Testis (tissue), 5 donors: ENCODE measurements at places on chromosomes 2 and 18. TPM values are rescaled to one million over a fixed set of nuclear protein-coding genes. Genes with fewer than 3 reads are reported as not detected.
A peak's percentile ranks its signal among the peaks of the same experiment; 100 is the strongest.

DNA sequence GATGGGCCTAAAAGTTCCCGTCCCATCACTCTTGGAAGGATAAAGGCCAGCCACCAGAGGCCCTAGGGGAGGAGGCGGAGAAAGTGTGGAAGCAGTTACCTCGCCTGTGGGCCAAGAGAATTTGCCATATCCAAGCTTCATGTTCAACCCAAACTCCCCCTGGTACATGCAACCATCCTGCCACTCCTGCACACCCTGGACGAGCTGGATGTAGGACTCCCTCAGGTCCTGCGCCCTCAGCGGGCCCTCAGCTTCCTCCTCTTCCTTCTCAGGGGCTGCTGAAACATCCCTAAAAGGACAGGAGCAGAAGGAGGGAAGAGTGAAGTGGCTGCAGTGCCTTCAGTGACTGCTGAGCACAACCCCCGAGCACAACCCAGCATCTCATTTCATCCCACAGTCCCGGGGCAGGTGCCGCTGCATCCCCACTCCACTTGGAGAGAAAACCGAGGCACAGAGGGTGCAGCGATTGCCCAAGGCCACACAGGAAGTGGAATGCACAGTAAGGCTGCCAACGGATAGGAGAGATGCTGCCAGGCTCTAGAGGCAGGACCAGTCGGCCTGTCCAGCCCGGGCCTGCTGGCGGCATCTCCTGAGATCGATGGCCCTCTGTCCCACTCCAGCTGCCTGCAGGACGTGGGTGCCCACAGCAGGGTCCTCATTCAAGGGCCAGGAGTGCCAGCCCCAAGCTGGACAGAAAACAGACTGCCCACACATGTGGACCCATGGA, 2.9 kb downstream of the ANKMY1 start:
- peaks cover 30% of the 10 kb centered on the region for H3K4me1 ChIP-seq
- H3K27me3 ChIP-seq, result no peaks in the 10 kb centered on the region
- H3K27ac ChIP-seq, result no peak overlapping the region
- no peaks in the 10 kb centered on the region for H3K36me3 ChIP-seq
- no peak for DNase-seq

GRCh38 chr2:120353591-120353898, 7.6 kb downstream of the INHBB start:
- H3K36me3 ChIP-seq, result no peaks in the 10 kb centered on the region
- no peak overlapping the region for H3K27ac ChIP-seq
- no peak for DNase-seq
- H3K27me3 ChIP-seq, result no peaks in the 10 kb centered on the region
- H3K4me3 ChIP-seq, result no peak overlapping the region
- no peaks in the 10 kb centered on the region for H3K4me1 ChIP-seq

DNA sequence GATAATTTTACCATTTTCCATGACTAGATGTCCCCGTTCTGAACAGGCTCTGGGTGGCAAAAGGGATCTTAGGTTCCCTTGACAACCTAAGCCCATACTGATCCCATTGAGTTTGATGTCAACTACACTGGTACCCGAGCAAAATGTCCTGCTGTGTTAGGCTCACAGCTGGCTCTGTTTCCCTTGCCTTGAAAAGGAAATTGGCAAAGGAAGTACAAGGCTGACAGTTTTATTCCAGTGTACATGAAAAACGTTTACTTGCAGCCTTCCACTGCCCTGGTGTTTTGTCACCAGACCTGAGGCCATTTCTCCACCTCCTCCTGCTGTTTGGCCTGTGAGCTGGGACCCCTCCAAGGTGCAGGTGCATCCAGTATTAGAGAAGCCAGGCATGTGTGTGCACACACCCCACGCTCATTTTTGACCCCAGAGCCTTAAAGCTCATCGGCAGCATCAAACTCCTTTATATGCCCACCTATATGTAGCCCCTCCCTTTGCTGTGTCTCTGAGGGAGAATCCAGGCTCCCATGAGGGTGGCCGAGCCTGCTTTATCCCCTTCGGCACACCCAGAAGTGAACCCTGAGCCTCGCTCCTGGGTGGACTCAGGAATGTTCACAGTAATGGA, 171.3 kb downstream of the NDUFA10 start:
- H3K4me3 ChIP-seq, result no peak overlapping the region
- no peak overlapping the region for H3K27ac ChIP-seq
- no peaks in the 10 kb centered on the region for H3K4me1 ChIP-seq
- no peaks in the 10 kb centered on the region for H3K27me3 ChIP-seq
- no peak for DNase-seq
- no peaks in the 10 kb centered on the region for H3K36me3 ChIP-seq

DNA sequence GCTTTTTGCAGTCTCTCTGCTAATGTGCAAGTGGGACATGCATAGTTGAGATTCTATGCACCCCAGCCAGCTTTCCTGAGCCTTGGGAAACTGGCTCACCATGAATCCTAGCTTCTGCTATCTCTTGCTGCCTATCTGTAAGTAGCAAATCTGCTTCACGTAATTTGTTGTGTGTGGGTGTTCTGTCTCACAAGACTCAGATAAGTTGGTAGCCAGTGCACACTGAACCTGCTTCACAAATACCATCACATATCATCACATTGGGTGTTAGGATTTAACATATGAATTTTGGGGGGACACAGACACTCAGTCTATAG, 13.9 kb upstream of the VRK2 start:
- DNase-seq, result peak; percentile 19
- no peaks in the 10 kb centered on the region for H3K27me3 ChIP-seq

DNA sequence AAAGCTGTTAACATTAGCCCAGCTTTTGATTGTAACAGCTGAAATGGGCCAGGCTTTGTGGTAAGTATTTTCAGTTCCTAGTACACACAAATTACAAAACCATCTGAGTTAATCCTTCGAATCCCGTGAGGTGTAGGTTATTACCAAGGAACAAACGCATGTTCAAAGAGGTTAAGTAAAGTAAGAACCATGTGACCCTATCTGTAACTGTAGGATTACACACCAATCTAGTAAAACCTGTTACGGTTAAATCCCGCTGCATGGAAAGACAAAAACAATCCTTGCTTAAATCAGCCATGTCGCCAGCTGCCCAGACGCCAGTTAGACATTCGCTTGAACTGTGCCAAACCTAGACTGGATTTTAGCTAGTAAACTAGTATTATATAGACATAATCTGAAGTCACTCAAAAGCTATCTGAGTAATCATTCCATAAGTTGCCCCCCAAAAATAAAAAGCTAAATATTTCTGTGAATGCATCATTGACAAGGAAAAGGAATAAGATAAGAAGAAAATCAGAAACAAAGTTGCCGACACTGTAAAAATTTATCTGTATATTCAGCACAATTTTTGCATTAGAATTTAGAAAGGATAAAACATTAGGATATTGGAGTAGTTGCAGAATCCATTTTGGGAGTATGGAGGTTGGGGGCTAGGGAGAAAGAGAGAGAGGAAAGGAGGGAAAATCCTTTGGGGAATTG, 638.0 kb downstream of the CNTNAP5 start:
- no peaks in the 10 kb centered on the region for H3K36me3 ChIP-seq
- no peak overlapping the region for H3K4me3 ChIP-seq
- DNase-seq, result no peak
- H3K27ac ChIP-seq, result no peak overlapping the region
- H3K27me3 ChIP-seq, result no peaks in the 10 kb centered on the region
- H3K4me1 ChIP-seq, result no peaks in the 10 kb centered on the region

DNA sequence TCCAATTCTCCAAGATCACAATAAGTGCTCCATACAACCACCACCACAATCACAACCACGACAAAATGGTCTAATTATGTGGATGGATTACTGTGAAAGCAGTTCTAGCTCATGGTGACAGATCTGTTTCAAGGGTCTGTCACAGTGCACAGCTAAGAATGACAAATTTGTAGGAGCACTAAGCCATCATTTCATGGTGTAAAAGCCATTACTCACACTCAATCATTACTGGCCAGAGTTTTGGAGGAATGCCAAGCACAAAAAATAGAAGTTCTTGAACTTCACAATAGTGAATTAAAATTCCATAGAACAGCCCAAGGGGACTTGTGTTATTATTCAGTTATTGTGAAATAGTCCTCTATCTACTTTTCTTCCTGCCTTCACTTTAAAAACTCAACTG, 2.3 kb downstream of the CPS1 start:
- no peaks in the 10 kb centered on the region for H3K27me3 ChIP-seq
- no peaks in the 10 kb centered on the region for H3K4me1 ChIP-seq
- no peak overlapping the region for H3K4me3 ChIP-seq
- H3K36me3 ChIP-seq, result no peaks in the 10 kb centered on the region
- DNase-seq, result no peak
- H3K27ac ChIP-seq, result no peak overlapping the region

DNA sequence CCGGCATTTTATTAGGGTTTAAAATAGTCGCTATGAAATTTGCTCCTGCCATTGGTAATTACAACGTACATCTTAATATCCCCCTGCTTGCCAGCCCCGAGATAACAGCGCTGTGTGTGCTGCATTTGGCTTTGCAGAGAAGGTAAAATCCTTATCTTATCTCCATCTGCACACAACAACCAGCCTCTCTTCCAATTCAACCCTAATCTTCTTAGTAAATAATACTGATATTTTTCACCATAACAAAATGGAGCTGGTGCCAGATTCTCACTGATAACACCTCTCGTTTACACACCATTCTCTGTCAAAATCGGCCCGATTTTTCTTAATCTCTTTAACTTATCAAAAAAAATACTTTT, 61.4 kb upstream of the SIX3 start:
- DNase-seq, result no peak
- H3K27me3 ChIP-seq, result no peaks in the 10 kb centered on the region
- no peaks in the 10 kb centered on the region for H3K4me1 ChIP-seq
- no peak overlapping the region for H3K4me3 ChIP-seq
- no peaks in the 10 kb centered on the region for H3K36me3 ChIP-seq

GRCh38 chr2:39512434-39512935, 75.4 kb upstream of the MAP4K3 start:
- H3K4me1 ChIP-seq, result peaks cover 43% of the 10 kb centered on the region
- H3K27me3 ChIP-seq, result no peaks in the 10 kb centered on the region
- peak overlapping the region; percentile 80 for H3K27ac ChIP-seq
- no peak overlapping the region for H3K4me3 ChIP-seq
- no peaks in the 10 kb centered on the region for H3K36me3 ChIP-seq

- no peaks in the 10 kb centered on the region for H3K36me3 ChIP-seq
- H3K27ac ChIP-seq, result no peak overlapping the region
- H3K4me1 ChIP-seq, result no peaks in the 10 kb centered on the region
- DNase-seq, result no peak
- H3K27me3 ChIP-seq, result no peaks in the 10 kb centered on the region
Observed at GRCh38 chr18:64403784-64404503, 255.1 kb upstream of the LINC00305 start.

- no peaks in the 10 kb centered on the region for H3K4me1 ChIP-seq
- no peaks in the 10 kb centered on the region for H3K36me3 ChIP-seq
- H3K27ac ChIP-seq, result no peak overlapping the region
- H3K27me3 ChIP-seq, result no peaks in the 10 kb centered on the region
- H3K4me3 ChIP-seq, result no peak overlapping the region
- no peak for DNase-seq
Observed at GRCh38 chr2:39803839-39804238, 24.8 kb upstream of the THUMPD2 start.

GRCh38 chr2:235765181-235765820, 271.5 kb downstream of the AGAP1 start:
- no peak for DNase-seq
- no peaks in the 10 kb centered on the region for H3K27me3 ChIP-seq
- H3K4me3 ChIP-seq, result no peak overlapping the region

Gene TTLL4
- 96.9 TPM for total RNA-seq

- H3K4me3 ChIP-seq, result no peak overlapping the region
- no peaks in the 10 kb centered on the region for H3K36me3 ChIP-seq
- DNase-seq, result no peak
- H3K4me1 ChIP-seq, result no peaks in the 10 kb centered on the region
- no peaks in the 10 kb centered on the region for H3K27me3 ChIP-seq
Observed at GRCh38 chr2:206457188-206457634, 13.9 kb downstream of the ADAM23 start.

DNA sequence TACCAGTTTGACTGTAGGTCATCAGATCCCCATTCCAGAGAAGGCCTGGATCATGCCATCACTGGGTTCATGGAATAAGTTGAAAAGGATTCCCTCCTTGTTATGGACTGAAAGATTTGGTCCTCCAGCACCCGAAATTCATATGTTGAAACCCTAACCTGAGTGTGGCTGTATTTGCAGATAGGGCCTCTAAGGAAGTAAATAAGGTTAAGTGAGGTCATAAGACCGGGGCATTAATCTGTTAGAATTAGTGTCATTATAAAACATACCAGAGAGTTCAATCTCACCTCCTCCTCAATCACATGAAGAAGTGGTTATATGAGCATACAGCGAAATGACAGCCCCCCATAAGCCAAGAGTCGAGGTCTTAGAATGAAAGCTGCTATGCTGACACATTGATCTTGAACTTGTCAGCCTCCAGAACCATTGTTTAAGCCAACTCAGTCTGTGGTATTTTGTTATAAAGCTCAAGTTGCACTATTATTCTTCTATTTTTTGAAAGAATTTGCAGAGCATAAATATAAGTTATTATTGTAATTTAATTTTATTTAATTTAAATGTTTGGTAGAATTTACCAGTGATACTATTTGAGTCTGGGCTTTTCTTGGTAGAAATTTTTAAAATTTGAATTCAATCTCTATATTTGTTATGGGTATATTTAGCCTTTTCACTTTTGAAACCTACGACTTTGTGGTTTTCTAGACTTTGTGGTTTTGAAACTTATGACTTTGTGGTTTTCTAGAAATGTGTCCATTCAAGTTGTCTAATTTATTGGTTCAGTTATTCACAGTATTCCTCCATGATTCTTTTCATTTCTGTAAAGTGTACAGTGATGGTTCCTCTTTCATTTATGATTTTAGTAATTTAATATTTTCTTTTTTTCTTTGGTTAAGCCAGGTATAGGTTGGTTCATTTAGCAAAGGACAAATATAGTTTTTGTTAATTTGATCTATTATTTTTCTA, 1206.7 kb upstream of the CDH2 start:
- DNase-seq, result no peak
- no peaks in the 10 kb centered on the region for H3K36me3 ChIP-seq
- no peak overlapping the region for H3K4me3 ChIP-seq
- no peaks in the 10 kb centered on the region for H3K4me1 ChIP-seq

DNA sequence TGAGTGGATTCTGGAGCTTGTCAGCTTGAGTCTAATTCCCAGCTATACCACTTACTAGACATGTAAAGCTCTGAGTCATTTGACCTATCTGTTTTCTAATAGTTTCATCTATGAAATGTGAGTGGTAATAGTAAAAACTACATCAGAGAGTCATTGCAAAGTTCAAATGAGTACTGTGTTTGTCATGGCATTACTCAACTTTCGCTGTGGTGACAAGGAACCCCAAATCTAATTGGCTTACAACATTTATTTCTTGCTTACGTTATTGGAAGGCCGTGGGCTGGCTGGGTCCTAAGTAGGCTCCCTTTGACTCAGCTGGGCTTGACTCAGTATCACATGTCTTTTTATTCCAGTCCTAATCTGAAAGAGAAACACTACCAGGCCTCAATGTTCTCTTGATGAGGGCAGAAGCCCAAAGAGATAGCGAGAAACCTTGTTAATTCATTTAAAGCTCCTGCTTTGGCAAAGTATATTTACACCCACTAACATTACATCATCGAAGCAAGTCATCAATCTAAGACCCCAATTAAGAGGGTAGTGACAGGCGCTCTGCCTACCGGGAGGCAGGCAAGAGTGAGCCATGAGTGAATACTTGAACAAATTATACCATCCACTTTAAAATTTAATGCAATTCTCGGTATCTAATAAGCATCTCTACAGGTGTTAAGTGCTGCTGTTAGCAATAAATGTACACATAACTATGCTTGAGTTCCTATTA, 431.8 kb upstream of the SPHKAP start:
- no peak for DNase-seq
- H3K27ac ChIP-seq, result no peak overlapping the region
- H3K4me1 ChIP-seq, result no peaks in the 10 kb centered on the region
- H3K4me3 ChIP-seq, result no peak overlapping the region
- no peaks in the 10 kb centered on the region for H3K36me3 ChIP-seq
